ENCODE measurements at places on chromosomes 4 and X.

DNA sequence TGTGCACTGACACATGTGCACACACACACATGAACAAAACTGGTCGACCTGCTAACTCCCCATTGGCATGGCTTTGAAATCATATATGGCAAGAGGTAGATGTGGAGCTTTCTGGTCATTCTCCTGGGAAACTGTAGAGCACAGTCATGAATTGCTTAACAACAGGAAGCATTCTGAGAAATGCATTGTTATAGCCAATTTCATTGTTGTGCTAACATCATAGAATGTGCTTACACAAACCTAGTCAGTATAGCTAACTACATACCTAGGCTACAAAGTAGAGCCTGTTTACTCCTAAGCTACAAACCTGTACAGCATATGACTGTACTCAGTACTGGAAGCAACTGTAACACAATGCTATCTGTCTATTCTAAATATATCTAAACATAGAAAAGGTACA is 134.2 kb upstream of the SH3RF1 start:
- no peak for DNase-seq

GRCh38 chrX:21476909-21477308 is 102.7 kb downstream of the CNKSR2 start:
- DNase-seq = no peak

DNA sequence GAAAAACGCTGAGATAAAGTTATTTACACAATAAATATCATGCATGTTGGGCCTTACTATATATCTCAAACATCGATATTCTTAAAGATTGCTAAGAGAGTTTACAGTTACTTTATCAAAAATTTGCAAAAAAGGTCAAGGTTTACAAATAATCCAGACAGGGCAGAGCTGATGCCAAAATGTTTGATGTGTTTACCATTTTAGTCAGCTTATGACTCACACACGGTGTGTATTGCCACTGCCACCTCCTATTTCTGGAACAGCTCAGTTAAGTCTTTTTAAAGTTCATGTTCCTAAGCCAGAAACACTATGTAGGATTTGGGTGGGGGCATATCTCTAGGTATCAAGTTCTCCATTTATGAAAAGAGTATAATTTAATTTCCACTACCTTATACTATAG is 580.6 kb downstream of the INPP4B start:
- DNase-seq = no peak

DNA sequence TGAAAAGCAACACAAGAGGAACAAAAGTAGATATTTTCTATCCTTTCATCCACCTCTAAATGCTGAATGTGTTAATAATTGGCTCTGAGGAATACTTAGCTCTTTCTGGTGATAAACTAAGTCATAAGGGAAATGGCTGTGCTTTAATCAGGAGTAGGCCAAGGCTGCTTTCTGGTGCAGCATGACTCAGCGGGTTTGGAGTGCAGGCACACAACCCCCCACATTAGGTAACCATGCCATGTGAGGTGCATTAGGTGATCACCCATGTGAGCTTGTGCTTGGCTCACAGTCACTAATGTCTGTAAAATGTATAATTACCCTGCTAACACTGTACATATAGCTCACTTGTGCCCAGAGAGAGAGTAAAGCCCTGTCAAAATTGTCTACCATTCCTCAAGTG is 57.2 kb downstream of the USP38 start:
- no peak for DNase-seq

GRCh38 chr4:86178211-86178610 is 181.6 kb downstream of the MAPK10 start:
- no peak for DNase-seq

DNA sequence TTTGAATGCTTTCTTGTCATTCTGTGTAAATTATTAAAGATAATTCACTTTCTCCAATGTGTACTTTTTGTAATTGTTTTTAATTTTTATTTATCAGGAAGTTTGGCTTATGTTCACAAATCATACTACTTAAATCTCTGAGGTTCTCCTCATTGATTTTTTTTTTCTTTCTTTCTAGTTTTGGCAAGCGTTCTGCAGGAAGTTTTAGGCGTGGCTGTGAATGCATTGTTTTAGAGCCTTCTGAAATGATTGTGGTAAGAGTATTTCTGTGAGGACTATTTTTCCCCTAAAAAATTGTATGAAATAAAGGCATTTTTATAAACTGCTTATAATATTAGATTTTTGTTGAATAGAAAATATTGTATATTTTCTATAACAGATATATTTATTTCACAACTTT is 135.8 kb downstream of the RAPGEF2 start:
- DNase-seq = no peak

DNA sequence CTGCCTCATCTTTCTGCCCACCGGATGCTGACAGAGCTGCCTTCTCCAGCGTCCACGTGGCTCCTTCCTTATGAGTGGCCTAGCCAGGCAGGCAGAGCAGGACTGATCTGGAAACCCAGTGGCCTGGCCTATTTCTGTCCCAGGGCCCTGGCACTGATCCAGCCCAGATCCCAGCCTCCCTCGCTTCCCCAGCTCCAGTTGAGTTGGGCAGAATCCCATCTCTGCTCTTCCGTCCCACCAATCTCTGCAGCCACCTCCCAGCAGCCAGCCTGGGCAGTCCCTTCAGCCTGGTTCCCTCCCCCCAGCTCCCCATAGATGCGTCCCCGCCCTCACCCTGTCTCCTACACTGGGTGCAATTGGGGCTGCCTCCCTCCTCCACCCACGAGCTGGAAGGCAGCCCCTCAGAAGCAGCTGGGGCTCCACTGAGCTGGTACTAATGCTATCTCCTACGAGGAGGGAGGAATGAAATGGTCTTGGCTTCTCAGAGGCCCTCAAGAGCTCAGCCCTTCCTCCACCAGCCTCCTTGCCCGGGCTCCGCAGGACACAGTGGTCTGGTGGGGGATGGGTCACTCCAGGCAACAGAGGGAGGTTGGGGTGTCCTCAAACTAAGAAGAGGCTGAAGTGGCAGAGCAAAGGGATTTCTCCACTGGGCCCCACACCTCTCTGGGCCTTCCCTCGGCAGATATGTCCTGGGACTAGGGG is 94.2 kb downstream of the PJA1 start:
- DNase-seq = no peak

- no peak for DNase-seq
These were observed at the start of gene BEX1 for GRCh38 chrX:103063918-103064434. BEX1 (minus strand) TSS chrX:103064171; CDS start chrX:103063274, 897 bp downstream.

- no peak for DNase-seq
These were observed 2506.6 kb downstream of the ARAP2 start for GRCh38 chr4:33737726-33738125.

DNA sequence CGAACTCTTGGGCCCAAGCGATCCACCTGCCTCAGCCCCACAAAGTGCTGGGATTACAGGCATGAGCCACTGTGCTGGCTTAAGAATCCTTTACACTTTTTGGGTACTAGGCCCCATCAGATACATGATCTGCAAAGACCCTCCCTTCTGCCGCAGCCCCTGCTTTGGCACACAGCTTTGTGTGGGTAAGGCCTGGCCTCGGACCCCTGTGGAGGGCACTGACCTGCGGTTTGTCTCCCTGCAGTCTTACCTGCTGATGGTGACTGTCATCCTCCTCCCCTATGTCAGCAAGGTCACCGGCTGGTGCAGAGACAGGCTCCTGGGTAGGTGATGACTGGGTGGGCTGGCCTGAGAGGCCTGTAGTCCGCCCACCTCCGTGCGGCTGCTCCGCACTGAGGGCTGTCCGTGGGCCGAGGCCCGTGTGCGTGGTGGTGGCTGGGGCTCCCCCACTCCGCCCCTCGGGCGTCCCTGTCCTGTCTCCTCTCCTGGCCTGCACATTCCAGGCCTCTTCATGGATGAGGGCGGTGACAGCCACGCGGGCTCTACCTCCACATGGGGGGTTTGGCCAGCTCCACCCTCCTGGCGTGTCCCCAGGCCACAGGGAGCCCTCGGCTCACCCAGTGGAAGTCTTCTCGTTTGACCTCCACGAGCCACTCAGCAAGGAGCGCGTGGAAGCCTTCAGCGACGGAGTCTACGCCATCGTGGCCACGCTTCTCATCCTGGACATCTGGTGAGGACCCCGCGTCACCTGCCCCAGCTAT is 18.0 kb downstream of the DGKQ start:
- no peak for DNase-seq

- no peak for DNase-seq
These were observed 209.8 kb upstream of the NOCT start for GRCh38 chr4:138805736-138806135.

DNA sequence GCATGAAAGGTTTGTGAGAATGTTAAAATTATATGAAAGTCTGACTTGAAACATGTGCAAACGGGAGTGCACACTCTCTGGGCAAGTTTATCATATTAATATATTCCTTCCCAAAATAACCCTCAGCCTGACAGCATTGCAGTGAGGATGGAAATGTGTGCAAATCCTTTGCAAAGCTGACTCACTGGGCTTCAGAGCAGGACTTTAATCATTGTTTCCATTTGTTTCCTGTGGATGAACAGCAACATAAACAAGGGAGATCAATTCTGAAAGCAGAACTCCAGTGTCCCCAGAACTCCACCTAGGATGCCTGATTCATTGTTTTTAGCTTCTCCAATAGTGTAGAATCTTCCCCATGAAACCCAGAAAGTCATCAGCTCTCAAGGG is 32.9 kb downstream of the SLC2A9 start:
- DNase-seq = no peak

- no peak for DNase-seq
These were observed 121.2 kb upstream of the GUCY1A1 start for GRCh38 chr4:155545456-155545855.

GRCh38 chrX:41313419-41313818 is 20.5 kb upstream of the DDX3X start:
- DNase-seq = no peak

- no peak for DNase-seq
These were observed 25.5 kb downstream of the GALNT7 start for GRCh38 chr4:173194157-173194556.

DNA sequence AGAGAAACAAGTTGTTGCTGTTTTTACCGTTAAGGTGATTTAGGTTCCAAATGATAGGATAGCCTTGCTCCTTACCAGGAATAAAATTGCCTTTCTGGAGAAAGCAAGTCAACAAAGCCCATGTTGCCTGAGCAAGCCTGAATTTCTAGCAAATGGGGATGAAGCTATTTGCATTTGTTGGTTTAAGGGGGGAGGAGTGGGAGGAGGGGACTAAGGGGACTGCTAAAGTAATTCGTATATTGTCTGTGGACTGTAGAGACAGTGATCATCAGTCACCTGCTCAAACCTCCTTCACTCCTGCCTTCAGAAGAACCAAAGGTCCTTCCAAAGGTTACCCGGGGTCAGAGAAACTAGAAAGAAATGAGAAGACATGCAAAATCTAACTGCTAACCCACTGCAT is 65.8 kb downstream of the SCML2 start:
- no peak for DNase-seq

Measured in inflammatory macrophage treated with lipopolysaccharide for 1 hour (primary cell).